Left colon (tissue), 2 donors: ENCODE measurements at places on chromosomes 11 and 22. TPM values are rescaled to one million over a fixed set of nuclear protein-coding genes. Genes with fewer than 3 reads are reported as not detected.

DNA sequence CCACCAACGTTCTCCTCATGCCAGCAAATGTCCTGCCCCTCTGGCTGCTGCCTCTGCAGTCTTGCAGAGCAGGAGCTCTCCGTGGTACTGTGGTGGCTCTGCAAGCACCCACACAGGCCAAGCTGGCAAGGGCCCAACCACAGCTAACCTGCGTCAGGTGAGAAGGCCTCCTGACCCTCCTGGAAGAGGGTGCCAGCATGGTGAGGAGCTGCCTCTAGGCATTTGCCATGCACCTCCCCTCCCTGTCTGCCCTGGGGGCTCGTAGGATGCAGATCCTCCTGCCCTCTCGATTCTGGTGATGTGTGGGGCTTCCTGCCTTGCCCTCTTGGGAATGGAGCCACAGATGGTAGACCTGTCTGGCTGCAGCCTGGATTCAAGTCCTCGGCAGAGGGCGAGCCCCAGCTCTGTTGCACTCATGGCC lies 1408.8 kb downstream of the TBC1D22A start:
- DNase-seq = no peak

DNA sequence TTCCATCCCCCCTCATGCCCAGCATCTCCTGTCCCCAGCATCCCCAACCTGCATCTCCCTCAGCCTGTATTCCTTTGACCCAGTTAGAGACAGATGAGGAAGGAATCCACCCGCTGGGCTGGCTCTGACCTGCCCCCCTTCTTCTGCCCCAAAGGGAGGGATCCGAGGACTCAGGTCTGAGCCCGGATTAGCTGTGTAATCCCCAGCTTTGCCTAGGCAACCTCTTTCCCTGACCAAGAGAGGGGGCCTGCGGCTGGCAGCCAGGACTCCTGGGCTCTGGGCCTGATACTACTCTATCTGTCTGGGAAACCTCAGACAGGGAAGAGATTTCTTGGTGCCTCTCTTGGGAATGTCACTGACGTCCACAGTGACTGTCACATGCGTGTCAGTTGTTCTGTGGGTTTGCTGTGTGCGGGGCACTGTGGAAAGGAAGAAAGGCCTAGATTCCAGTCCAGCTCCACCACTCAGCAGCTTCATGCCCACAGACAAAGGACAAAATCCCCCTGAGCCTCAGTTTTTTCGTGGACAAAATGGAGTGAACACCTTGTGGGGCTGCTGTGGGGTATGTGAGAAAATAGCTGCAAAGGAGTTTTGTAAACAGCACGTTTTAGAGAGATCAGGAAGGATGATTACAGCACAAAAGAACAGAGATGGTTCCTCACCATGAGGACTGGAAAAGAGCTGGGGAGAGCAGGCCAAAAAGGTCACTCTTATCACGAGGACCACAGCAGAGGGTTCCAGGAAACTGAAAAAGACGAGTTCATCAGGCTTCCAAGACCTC lies 1.3 kb upstream of the NDUFV1 start:
- no peak for DNase-seq

DNA sequence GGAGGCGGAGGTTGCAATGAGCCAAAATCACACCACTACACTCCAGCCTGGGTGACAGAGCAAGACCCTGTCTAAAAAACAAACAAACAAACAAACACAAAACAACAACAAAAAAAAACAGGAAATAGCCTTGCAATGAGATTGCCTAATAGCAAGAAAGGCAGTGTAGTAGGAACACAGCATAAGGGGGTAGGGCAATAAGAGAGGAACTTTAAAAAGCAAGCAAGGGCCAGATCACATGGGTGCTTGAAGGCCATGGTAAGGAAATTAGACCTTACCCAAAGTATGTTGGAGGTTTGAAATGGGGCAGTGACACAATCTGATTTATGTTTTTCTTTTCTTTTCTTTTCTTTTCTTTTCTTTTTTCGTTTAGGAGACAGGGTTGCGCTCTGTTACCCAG lies 34.7 kb upstream of the NRIP3 start:
- no peak for DNase-seq

- DNase-seq = no peak
Measured at GRCh38 chr11:120900643-120901042, 123.3 kb upstream of the TBCEL start.

Gene C11orf52
- total RNA-seq = 8.5 TPM

Gene SLC22A9
- total RNA-seq = not detected

Gene TRIM48
- not detected for total RNA-seq

Gene ST13
- 203 TPM for total RNA-seq
